ENCODE measurements at places on chromosomes 4 and X. TPM values are rescaled to one million over a fixed set of nuclear protein-coding genes. Genes with fewer than 3 reads are reported as not detected.

The HSD17B13 gene
- 0.71 TPM for polyA plus RNA-seq

The RPL34 gene
- 1,744 TPM for polyA plus RNA-seq

The STBD1 gene
- 1.3 TPM for polyA plus RNA-seq

The RNF113A gene
- 10.9 TPM for polyA plus RNA-seq

The TMEM156 gene
- polyA plus RNA-seq, result 3.0 TPM

The SYP gene
- 2.6 TPM for polyA plus RNA-seq

DNA sequence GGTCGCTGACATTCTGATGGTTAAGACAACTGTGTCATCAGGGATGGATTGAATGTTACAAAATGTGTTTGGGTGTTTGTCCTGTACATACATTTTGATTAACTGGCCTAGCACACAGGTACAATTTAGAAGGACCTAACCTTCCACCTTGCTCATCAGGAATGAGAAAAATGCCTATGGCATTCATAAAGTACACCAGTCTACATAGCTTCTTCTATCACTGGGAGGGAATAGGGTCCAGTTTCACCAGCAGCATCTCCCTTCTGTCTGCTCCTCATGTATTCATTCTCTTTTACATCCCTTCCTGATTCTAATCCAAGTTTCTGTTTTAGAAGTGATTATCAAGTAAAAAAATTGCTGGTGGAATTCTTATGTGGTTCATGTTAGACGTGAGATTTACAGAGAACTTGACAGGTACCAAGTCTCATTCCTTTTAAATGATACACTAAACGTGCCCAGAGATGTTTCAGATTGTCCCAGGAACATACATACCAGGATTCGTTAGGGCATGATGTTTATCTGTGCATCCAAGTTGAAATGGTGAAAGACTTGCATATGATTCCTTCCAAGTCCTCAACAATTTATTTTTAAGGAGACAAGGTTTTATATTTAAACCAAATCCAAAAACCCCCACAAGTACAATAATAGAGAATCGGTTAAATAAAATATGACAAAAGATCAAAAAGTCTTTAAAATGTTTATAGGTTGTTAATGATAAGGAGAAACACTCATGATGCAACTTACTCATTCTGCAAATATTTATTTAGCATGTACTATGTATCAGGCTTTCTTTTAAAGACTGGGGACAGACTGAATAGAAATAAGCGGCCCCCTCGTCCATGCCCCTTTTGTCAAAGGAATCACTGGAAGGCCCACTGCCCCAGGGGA, 359.1 kb downstream of the ZNF674 start:
- no peak for DNase-seq

GRCh38 chr4:13721894-13722293, 94.4 kb upstream of the BOD1L1 start:
- no peak for DNase-seq

DNA sequence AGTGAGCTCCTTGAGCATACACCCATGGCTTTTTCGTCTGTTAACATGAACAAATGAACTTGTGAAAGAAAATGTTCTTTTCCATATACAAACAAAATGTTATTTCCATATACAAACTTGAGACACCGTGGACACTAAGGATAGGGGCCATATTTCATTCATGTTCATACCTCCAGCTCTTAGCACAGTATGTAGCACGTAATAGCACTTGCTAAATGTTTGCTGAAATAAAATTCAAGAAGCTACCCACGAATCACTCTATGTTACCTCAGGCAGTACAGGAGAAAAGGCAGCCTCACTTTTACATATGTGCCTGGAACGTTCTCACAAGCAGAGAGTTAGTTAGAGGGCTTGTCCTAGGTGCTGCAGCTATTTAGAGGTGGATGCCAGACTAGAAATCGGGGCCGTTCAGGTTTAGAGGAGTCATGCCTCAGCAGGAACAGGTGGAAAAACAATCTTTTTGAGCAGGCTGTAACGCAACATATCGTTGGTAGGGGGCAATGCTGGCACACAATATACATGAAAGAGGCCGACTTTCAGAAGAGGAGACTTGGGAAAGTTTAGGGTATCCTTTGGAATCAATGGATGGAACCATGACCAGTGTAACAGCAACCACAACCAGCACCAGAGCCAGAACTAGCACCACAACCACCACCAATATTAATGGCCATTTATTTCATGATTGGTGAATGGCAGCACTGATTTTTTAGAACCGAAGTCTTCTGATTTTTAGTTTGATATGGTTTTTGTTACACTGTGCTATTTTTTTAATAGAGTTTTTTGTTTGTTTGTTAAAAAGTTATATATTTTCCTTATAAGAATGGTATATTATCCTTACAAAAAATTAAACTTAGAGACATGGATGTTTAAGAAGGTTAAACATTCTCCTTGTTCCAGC, 14.8 kb upstream of the PAQR3 start:
- DNase-seq, result no peak

GRCh38 chr4:71639380-71639779, 144.5 kb downstream of the GC start:
- DNase-seq, result no peak

DNA sequence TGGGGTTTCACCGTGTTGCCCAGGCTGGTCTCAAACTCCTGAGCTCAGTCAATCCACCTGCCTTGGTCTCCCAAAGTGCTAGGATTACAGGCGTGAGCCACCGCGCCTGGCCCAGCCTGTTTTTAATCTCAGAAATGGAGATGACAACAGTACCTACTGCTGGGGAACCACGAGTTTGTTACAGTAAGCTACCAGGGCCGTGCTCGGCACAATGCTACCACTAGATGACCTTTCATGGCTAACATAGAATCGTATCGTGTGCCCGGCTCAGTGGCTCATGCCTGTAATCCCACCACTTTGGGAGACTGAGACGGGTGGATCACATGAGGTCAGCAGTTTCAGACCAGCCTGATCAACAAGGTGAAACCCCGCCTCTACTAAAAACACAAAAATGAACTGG, 90.8 kb upstream of the SLC34A2 start:
- no peak for DNase-seq

GRCh38 chrX:155857561-155857960, 23.6 kb upstream of the VAMP7 start:
- DNase-seq, result no peak

- no peak for DNase-seq
These were observed 683 bp downstream of the MAN2B2 start for GRCh38 chr4:6575503-6576240.

GRCh38 chr4:143514901-143515300, 1.4 kb downstream of the SMARCA5 start:
- DNase-seq, result no peak

DNA sequence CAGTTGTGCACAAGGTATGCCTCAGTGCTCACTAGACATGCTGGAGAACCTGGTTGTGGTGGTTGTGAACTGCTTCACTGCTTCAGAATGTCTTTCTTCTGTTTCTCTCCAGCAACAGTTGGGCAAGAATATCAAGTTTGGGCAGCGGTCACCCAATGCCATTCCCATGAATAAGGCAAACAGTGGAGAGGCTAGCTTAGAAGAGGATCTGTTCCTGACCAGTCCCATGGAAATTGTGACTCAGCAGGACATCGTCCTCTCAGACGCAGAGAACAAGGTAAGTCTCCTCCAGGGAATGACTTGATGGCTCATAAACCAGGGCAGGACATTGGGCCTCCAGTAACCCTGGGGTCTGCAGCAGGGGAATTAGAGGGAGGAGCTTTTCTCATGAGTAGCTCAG, 79.9 kb downstream of the AASDH start:
- DNase-seq, result no peak

Data from left kidney (tissue), 8 donors.